Omental fat pad (tissue), 4 donors: ENCODE measurements at places on chromosomes 3 and 15. TPM values are rescaled to one million over a fixed set of nuclear protein-coding genes. Genes with fewer than 3 reads are reported as not detected.

GRCh38 chr3:33240261-33240660 lies 21.7 kb upstream of the SUSD5 start:
- no peak for DNase-seq

- no peak for DNase-seq
Observed at GRCh38 chr3:10775259-10775658, 40.8 kb upstream of the SLC6A11 start.

DNA sequence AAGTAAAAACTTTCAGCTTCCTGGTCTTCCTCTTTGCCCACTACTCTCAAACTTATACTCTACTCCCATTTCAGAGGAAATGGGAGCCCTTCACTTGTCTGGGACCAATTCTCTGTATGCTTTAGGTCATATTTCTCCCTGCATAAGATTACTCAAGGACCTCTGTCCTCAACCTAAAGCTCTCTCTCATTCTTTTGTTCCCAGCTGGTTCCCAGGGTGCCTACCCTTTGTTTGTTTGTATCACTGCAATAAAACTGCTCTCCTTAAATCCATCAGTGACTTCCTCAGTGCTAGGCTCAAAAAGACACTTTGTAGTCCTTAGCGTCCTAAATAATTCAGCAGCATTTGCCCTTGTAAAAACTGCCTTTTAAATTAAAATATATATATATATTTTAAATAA lies 2.9 kb downstream of the NGRN start:
- no peak for DNase-seq

The ROBO2 gene
- total RNA-seq: 1.3 TPM

GRCh38 chr3:169350228-169350627 lies 313.3 kb downstream of the MECOM start:
- DNase-seq: no peak

DNA sequence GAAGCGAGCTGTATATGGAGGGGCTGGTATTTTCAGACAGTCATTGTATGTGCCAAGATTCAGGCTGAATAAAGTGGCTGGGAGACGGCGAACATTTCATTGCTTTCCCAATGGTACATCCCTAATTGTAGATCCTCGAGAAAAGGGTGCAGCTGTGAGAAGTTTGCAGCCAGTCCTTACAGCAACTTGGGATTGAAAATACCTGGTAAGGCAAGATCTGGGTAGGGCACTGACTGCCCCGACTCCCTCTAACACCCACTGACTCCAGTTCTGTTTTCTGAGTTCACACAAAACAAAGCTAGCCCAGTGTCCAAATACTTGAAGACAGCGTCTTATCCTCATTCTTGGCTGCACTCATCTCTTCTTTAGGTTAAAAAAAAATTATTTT lies 63.7 kb downstream of the EDEM1 start:
- DNase-seq: no peak
